ENCODE measurements at places on chromosomes 5 and 9. TPM values are rescaled to one million over a fixed set of nuclear protein-coding genes. Genes with fewer than 3 reads are reported as not detected.

DNA sequence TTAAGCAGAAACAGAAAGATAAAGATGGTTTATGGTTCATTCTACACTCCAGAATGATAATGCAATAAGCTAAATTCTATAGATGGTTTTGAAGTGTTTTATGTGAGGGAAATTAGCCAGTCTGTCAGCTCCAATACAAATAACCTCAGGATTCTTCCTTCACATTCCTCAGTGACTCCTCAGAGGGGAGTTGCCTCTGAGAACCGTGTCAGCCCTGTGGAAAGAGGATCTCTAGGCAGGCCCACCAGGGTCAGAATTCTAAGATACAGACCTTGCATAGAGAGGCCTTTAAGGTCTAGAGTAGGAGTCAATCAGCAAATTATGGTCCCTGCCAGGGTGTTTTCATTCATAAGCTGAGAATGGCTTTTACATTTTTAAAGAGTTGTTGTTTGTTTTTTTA lies 26.6 kb downstream of the RUSC2 start:
- peak overlapping the region; percentile 82 for H3K27ac ChIP-seq
- DNase-seq, result no peak
- peaks cover 41% of the 10 kb centered on the region for H3K4me1 ChIP-seq
- no peaks in the 10 kb centered on the region for H3K27me3 ChIP-seq

The TGFBR1 gene
- total RNA-seq, result 156 TPM

DNA sequence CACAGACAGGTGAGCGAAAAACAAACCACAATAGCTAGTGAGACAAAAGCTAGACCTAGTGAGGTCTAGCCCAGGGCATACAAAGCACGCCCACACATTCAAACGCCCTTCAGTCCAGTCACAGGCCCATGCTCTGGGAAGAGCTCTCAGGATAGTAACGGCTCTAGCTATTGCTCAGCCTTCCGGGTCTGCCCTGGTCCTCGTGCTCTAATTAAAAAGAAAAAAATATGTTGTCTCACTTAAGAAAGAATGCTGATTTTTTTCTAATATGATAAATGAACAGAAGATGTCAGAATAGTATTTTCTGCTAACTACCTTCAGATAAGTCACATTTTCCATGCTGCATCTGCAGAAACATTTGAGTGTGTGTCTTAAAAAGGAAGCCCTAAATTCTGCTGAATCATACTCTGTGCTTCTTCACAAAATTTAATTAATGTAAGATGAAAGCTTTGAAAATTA lies 94.5 kb downstream of the PLPP1 start:
- no peak for DNase-seq
- no peaks in the 10 kb centered on the region for H3K27me3 ChIP-seq
- H3K27ac ChIP-seq, result peak overlapping the region; percentile 95
- no peak overlapping the region for H3K4me3 ChIP-seq
- H3K36me3 ChIP-seq, result peaks cover 7% of the 10 kb centered on the region

The ADAMTSL1 gene
- 54.2 TPM for total RNA-seq

The PTAR1 gene
- total RNA-seq, result 54.4 TPM

DNA sequence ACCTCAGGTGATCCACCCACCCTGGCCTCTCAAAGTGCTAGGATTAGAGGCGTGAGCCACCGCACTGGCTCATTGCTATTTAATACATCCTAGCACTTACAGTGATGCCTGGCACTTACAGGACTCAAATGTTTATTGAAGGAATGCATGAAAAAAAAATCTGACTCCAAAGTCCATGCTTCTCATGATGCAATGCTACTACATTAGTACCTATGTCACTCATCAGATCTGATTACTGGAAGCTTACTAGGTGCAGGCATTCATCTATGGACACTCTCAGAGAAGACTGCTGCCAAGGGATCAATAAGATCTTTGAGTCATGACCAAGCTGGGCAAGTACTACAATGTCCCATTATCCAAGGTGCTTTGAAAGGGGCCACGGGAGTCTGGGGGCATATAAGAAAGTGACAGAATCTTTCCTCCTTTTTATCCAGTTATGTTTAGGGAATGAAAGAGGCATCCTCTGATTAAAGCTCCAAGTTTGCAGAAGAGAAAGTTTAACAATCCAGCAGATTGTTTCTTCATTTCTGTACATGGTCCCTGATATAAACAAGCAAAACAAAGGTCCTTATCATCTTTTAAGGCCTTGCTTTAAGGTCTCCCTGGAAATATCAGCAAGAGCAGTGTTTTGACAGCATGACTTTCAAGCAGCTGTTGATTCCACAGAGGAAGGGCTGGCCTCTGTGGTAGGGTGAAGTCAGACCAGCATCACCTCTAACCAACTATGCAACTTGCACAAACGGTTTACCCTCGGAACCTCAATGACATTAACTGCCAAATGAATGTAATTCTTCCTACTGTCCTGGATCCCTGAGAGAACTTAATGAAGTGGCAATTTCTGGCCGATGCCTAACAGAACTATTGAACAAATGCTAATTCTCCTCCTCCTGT lies 35.9 kb downstream of the ARPC5L start:
- no peak overlapping the region for H3K4me3 ChIP-seq
- H3K4me1 ChIP-seq, result no peaks in the 10 kb centered on the region
- DNase-seq, result no peak
- no peaks in the 10 kb centered on the region for H3K36me3 ChIP-seq
- H3K27ac ChIP-seq, result no peak overlapping the region

The ROR2 gene
- total RNA-seq, result 5.8 TPM

The SET gene
- 190 TPM for total RNA-seq

DNA sequence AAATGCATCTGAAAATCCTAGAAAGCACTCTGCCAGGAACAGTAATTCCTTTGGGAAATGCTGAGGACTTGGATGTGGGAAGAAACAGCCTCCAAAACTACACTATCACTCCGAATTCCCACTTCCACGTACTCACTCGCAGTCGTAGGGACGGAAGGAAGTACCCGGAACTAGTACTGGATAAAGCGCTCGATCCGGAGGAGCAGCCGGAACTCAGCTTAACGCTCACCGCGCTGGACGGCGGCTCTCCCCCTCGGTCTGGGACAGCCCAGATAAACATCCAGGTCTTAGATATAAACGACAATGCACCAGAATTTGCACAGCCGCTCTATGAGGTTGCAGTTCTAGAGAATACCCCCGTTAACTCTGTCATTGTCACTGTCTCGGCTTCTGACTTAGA lies 786 bp downstream of the PCDHB3 start:
- no peaks in the 10 kb centered on the region for H3K36me3 ChIP-seq
- H3K4me1 ChIP-seq, result no peaks in the 10 kb centered on the region
- H3K27ac ChIP-seq, result no peak overlapping the region
- no peak for DNase-seq
- H3K4me3 ChIP-seq, result no peak overlapping the region
- no peaks in the 10 kb centered on the region for H3K27me3 ChIP-seq

- H3K36me3 ChIP-seq, result peaks cover 2% of the 10 kb centered on the region
- H3K4me1 ChIP-seq, result no peaks in the 10 kb centered on the region
- H3K27me3 ChIP-seq, result no peaks in the 10 kb centered on the region
- no peak for DNase-seq
- H3K27ac ChIP-seq, result no peak overlapping the region
- no peak overlapping the region for H3K4me3 ChIP-seq
Observed at GRCh38 chr9:137391411-137391754, 31.6 kb downstream of the EXD3 start.

DNA sequence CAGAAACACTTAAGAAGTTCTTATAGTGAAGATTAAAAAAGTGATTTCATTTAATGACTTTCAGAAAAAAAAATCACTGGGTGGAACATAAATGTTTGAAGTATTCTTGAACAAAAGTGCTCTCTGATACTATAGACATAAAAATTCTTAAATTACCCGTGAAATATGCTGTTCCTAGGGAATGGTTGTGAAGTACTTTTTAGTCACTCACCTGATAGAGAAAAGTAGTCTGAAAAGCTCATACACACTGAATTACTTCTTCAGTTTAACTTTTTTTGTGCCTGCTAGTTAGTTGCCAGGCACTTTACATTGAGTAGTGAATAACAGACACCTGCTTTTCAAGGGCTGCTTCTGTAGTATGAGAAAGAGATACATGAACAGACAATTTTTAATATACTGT lies 78.0 kb downstream of the SH3GL2 start:
- H3K36me3 ChIP-seq, result no peaks in the 10 kb centered on the region
- H3K4me3 ChIP-seq, result no peak overlapping the region
- no peaks in the 10 kb centered on the region for H3K4me1 ChIP-seq
- no peaks in the 10 kb centered on the region for H3K27me3 ChIP-seq
- no peak for DNase-seq
- no peak overlapping the region for H3K27ac ChIP-seq

DNA sequence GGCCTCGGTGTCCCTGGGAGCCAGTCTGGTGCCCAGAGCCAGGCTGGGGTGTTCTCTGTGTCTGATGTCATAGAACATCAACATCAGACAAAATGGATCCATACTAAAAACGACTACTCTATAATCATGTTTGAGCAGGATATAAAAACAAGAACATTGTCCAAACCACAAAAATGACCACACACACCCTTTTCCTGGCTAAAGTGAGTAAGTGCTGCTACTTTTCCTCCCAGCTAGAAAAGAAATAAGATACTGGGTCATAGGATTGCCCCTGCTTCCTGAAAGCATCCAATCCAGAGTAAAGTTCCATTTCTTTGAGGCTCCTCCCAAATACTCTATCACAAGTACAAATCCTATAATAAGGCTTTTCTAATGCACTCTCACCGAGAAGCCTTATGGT lies 19.7 kb upstream of the TRAF1 start:
- H3K36me3 ChIP-seq, result no peaks in the 10 kb centered on the region
- no peak overlapping the region for H3K27ac ChIP-seq
- peaks cover 4% of the 10 kb centered on the region for H3K4me1 ChIP-seq

The SLC6A18 gene
- total RNA-seq, result not detected

DNA sequence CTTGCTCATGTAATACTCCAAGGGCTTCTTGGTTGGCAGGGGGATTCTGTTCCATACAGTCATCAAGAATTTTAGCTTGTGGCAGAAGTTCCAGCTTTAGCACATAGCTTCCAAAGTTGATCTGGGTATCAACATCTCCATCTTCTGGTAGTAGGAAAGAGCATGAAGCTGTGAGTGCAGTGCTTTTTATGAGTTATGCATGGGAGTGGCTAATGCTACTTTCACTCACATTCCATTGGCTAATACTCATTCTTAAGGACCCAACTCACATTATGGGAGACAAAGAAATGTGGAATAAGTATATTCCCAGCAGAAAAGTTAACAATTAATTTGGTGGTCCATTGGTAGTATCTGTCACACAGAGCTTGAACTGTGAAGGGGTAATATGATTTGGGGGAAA lies 194.2 kb upstream of the CHD1 start:
- no peak for DNase-seq
- H3K4me1 ChIP-seq, result no peaks in the 10 kb centered on the region
- no peak overlapping the region for H3K4me3 ChIP-seq
- no peaks in the 10 kb centered on the region for H3K27me3 ChIP-seq
- no peak overlapping the region for H3K27ac ChIP-seq

- no peak overlapping the region for H3K27ac ChIP-seq
- H3K36me3 ChIP-seq, result no peaks in the 10 kb centered on the region
Observed at GRCh38 chr5:59107692-59108091, 524.8 kb downstream of the RAB3C start.

- H3K4me3 ChIP-seq, result no peak overlapping the region
- no peaks in the 10 kb centered on the region for H3K4me1 ChIP-seq
- DNase-seq, result no peak
- no peaks in the 10 kb centered on the region for H3K36me3 ChIP-seq
- no peak overlapping the region for H3K27ac ChIP-seq
Observed at GRCh38 chr5:124264499-124264898, 481.9 kb downstream of the ZNF608 start.

GRCh38 chr5:83102364-83102980 lies 25.1 kb downstream of the XRCC4 start:
- no peak overlapping the region for H3K4me3 ChIP-seq
- H3K36me3 ChIP-seq, result no peaks in the 10 kb centered on the region
- H3K4me1 ChIP-seq, result no peaks in the 10 kb centered on the region
- H3K27ac ChIP-seq, result no peak overlapping the region
- DNase-seq, result no peak

The GRXCR2 gene
- total RNA-seq, result not detected

The NPR3 gene
- total RNA-seq, result 29.7 TPM

DNA sequence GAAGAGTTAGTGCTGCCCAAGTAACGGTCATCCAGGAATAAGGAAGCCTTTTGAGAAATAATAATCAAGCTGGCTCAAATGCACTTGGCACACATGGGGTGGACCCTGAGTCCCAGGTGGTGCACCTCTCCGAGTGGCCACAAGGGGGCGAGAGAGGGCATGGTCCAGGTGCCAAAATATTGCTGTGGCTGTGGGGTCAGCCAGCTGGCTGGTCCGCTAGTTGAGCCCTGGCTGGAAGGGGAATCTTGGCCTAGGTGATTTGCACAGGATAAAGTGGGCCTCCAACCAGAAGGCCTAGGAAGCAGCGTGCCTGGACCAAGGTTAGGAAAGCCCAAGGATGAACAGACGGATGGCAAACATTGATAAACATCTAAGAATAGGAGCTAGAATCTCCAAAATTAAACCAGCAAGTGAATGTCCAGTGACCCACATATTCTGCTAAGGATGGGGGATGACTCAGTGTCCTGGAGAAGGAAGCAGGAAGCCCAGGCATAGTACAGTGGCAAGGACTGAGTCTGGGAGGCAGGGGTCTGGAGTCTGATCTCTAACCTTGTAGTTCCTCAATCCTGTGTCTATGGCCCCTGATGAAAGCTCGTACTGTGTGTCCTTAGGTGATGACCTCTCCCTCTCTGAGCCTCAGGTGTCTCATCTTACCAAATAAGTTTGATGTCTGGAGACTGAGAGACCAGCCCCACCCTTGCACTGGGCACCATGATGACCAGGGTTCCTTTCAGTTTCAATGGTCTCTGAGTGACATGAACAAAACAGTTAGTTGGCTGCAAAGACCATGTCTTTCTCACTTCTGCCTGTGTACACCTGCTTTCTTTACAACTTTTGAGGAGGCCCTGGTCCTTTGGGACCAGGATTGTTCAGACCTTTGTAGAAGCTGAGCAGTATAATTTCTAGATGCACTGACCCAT lies 19.2 kb upstream of the SHB start:
- H3K36me3 ChIP-seq, result no peaks in the 10 kb centered on the region
- no peak overlapping the region for H3K4me3 ChIP-seq
- H3K4me1 ChIP-seq, result no peaks in the 10 kb centered on the region
- DNase-seq, result peak; percentile 79
- H3K27ac ChIP-seq, result no peak overlapping the region

DNA sequence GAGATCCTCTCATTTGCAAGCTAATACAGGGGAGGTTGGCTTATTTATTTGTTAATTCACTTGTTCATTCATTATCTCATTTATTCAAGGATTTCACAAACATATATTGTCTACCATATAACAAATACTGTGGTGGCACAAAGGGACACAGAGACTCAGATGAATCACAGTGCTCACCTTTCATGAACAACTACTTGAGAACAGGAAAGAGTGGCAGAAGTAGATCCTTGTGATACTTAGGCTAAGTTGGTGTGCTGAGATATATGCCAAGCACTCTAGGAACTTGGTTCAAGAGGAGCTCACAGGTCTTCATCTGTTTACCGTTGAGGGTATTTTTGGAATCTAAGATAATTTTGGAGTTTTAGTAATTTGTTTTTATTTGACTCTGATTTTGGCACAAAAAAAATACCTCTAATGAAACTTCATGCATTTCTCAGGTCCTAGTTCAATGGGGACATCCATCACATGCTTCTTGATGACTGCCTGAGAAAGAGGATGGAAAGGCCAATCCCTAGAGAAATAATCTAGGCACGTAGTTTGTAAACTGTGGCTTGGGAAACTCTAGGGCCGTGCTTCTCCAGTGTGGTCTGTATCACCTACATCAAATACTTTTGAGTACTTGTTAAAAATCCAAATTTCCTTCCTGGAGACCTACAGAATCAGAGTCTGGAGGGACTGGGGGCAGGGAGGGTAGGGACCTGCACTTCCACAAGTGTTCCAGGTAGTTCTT lies 113.3 kb downstream of the OSTF1 start:
- no peak for DNase-seq
- H3K4me1 ChIP-seq, result peaks cover 3% of the 10 kb centered on the region
- H3K36me3 ChIP-seq, result no peaks in the 10 kb centered on the region
